NCI-H187 (cell line): ENCODE measurements at places on chromosomes 7 and 10.
A peak's percentile ranks its signal among the peaks of the same experiment; 100 is the strongest.

DNA sequence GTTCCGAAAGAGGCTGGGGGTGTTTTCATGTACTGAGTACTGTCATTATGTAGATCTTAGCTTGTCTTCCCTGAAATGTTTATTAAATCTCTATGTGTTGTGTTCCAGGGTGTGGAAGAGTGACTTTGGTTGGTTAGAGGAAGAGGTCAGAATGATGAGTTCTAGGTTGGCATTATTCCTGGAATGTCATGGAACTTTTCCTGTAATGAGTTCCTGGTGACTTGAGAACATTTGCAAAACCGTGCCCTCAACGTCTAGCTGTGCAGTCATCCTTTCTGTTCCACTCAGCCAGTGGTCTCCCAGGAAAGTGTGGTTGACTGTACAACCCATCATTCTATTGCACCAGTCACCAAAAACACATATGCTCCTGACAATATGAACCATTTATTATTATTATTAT is 129.6 kb downstream of the BICC1 start:
- DNase-seq, result no peak

DNA sequence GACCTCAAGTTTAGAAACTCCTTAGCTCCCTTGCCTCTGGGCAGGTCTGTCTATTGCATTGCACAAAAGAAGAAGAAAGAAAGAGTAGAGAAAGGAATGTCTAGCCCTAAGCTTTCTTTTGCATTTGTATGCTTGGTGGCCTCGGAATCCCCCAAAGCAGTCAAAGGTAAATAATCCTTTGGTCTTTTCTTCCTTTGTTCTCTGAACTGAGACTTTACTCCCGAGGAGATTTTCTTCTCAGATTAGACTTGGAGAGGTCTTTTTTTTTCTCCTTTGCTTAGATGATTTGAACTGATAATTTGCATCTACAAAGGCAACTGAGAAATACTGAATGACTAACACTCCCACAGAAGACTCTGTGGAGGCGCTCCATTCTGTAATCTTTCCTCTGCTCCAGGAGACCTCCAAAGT is 93.2 kb downstream of the AKR1D1 start:
- DNase-seq, result no peak

- no peak for DNase-seq
Observed at GRCh38 chr7:28291559-28291958, 111.0 kb upstream of the JAZF1 start.

- DNase-seq, result no peak
Observed at GRCh38 chr7:46450886-46451285, 529.8 kb upstream of the IGFBP3 start.

- no peak for DNase-seq
Observed at GRCh38 chr7:43108255-43109011, 4.0 kb upstream of the HECW1 start.

DNA sequence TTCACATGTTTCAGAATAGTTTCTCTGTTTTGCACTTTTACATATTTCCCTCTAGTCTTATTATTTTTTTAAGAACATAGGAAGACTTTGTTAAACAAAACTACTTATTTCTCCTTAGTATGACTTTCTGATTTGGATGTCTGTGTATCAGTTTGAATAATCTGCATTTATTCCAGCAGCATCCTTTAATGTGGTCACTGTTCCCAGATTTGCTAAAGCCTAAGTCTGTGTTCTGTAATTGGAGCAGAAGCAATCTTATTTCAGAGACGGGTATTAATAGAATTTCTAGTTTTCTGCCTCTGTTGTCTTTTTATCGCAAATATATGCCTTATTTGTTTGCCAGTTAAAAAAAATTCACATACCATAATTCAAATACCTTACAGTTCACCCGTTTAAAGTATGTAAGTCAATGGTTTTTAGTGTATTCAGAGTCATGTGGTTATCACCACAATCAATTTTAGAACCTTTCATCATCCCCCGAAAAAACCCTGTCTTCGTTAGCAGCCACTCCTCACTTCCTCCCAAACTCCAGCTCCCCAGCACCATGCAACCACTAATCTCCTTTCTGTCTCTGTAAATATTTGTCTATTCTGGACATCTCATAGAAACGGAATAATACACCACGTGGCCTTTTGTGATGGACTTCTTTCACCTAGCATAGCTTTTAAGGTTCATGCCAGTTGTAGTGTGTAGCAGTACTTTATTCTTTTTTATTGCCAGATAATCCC is 58.7 kb downstream of the INPP5F start:
- DNase-seq, result no peak

GRCh38 chr10:105328503-105329133 is 687.5 kb downstream of the SORCS3 start:
- no peak for DNase-seq

DNA sequence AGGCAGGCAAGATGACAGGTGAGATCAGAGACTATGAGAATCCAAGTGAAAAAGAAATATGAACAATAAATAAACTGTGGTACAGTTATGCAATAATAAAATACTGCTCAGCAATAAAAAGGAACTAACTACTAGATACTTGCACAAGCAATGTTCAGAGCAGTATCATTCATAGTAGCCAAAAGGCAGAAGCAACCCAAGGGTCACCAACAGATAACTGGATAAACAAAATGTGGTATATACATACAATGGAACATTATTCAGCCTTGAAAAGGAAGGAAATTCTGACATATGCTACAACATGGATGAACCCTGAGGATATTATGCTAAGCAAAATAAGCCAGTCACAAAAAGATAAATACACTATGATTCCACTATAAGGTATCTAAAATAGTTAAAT is 76.9 kb upstream of the KCNIP2 start:
- DNase-seq, result no peak

- no peak for DNase-seq
Observed at GRCh38 chr7:148963583-148964482, 64.5 kb downstream of the PDIA4 start.

- no peak for DNase-seq
Observed at GRCh38 chr7:135160098-135160857, 10.2 kb downstream of the CYREN start.

- no peak for DNase-seq
Observed at GRCh38 chr7:155762655-155763054, 49.6 kb downstream of the SHH start.

GRCh38 chr10:70779511-70780369 is 5.4 kb downstream of the TBATA start:
- no peak for DNase-seq

DNA sequence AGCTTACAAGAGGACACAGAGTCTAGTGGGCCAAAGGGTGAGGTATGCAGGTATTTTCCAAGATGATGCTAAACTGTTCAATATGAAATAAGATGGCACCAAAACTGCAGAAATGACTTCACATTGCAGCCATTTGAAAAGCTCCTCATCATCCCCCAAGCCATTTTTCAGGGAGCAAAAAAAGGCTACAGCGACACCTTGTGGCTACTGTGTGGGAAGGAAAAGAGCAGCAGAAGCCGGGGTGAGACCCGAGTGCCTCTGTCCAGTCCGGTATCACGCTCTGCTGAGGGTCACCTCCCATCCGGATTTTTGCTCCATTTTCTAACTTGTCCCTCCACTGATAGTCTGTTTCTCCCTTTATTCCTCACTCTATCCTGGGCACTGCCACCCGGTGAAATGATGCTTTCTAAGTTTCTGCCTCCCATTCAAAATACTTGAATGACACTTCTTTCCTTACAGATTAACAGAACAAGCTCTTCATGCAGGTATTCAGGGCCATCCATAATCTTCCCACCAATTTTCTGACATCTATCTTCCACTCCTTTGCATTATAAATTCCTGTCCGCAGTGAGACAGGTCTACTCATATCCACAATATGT is 220.2 kb downstream of the DGKI start:
- peak; percentile 22 for DNase-seq

DNA sequence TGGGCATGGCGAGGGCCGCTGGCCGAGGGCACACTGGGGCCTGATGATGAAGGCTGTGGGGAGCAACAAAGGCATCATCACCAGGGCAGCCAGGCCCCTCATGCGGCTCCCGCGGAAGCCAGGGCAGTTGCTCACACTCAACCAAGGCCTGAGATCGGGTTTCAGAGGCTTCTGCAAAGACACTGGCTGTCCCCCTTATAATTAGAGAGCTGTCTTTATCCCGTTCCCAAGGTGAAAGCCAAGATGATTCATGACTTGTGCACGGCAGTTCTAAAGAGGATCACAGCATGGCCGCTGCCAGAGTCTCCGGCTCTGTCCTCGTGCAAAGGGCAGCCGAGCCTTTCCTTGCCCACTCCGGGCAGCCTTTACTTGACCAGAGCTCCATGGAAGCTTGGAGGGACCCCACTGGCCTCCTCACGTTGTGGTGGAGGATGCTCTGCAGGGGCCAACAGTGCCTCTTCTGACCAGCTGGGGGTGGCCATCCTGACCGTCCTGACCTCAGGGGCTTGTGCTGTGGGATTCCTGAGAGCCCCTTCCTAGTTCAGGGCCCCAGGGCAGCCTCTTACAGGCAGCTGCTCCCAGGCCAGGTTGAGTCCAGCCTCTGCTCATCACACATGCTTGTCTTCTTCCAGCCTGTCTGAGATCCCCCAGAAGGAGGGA is 82.3 kb downstream of the PRKAG2 start:
- DNase-seq, result no peak

- no peak for DNase-seq
Observed at GRCh38 chr7:34061149-34061548, 155.8 kb downstream of the BMPER start.

GRCh38 chr7:91557789-91558404 is 293.7 kb downstream of the FZD1 start:
- no peak for DNase-seq

- DNase-seq, result no peak
Observed at GRCh38 chr7:106121189-106121810, 9.2 kb upstream of the SYPL1 start.

DNA sequence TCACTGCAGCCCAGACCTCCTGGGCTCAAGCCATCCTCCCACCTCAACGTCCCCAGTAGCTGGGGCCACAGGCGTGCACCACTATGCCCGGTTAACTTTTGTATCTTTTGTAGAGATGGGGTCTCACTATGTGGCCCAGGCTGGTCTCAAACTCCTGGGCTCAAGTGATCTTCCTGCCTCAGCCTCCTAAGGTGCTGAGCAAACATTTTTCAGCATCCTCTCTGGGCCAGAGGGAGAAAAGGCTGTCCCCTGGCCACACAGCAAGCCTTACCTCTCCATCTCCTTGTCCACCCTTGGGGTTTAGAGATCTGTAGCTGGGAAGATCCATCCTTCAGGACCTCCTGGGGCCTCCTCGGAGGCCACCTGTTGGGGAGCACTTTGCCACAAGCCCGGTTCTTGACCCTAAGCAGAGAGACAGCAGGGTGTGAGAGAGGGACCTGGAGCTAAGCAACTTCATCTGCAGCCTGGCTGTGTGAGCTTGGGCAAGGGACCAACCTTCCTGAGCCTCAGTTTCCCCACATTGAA is 85.8 kb downstream of the MYL10 start:
- DNase-seq, result no peak

DNA sequence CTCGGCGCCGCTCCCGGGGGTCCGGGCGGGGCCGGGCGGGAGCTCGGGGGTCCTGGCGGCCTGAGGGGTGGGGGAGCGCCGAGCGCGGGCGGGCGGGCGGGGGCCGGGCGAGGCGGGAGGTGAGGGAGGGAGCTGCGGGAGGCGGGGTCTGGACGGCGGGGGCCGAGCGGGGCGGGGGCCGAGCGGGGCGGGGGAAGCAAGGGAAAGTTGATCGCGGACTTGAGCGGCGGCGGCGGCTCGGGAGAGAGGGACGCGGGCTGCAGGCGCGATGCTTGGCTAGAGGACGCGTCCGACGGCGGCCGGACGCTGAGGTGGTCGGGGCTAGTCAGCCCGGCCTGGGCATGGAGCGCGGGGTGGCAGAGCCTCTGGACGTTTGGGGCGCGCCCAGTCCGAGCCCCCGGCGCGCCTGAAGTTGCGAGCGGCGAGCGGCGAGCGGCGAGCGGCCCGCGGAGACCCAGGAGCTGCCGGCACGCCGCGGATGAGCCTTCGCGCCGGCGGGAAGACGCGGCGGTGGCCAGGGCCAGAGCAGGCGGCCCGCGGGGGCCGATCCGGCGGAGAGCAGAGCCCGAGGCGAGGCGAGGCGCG is at the start of gene CDH23:
Gene CDH23, plus strand, starts transcription at position 210 of the 585 bp plus-strand sequence. CDS start 42,912 bp downstream, outside the sequence.
- no peak for DNase-seq

DNA sequence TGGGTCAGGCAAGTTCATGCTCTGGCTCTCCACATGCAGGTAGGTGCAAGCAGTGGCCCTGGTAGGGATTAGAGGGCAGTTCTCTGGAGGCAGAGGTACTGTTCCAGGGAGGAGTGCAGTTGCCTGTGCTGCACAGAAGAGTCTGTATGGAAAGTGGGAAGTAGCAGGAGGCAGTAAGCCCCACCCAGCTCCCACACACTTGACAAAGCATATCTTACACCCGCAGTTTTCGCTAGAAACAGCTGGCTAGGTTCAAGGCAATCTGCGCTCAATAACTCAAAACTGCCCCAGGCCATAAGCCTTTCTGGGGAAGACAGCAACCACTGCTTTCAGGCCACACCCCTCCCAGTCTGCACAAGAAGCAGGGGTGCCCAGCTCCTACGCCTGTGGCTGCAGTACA is 33.1 kb upstream of the ARMC3 start:
- DNase-seq, result no peak

DNA sequence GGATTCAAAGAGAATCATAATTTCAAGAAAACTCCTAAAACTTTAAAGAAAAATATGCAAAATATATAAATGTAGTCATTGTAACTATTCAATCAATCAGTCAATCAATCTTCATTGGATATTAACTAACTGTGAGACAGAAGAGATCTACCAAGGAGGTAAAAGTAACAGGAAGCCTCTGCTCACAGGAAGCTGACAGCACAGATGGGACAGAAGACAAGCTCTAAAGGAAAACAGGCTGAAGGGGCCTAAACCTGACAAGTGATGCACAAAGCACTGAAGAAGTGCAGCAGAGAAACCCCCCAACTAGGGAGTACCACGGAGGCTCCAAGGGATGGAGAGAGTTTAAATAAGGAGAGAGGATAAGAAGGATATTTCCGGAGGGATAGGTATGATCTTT is 173.0 kb downstream of the SKAP2 start:
- DNase-seq, result no peak

- DNase-seq, result no peak
Observed at GRCh38 chr7:130008941-130009847, 42.0 kb downstream of the ZC3HC1 start.

GRCh38 chr7:24419511-24419910 is 135.5 kb downstream of the NPY start:
- DNase-seq, result no peak

GRCh38 chr10:78475437-78475836 is 441.8 kb downstream of the RPS24 start:
- DNase-seq, result no peak

DNA sequence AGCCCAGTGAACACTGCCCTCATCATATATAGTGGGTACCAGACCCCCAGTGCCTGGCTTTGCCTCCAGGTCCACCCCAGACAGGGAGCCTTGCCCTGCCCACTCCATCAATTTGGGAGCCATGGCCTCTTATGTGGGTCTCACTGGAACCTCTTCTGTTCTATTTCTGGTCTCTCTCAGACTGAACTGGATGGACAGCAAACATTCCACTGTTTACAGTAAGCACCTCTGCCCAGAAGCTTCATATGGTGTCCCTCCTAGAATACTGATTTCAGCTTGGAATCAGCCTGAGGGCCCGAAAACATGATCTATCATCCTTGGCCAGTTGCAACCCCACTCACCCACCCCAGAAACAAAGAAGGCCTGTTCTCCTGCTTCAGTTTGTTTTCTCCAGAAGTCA is 81.0 kb upstream of the SLF2 start:
- no peak for DNase-seq

- DNase-seq, result no peak
Observed at GRCh38 chr10:61271127-61271780, 181.9 kb downstream of the TMEM26 start.

- DNase-seq, result no peak
Observed at GRCh38 chr7:77438131-77438530, 22.0 kb upstream of the GSAP start.
